Upper lobe of left lung (tissue), 6 donors: ENCODE measurements at places on chromosomes 5 and 9. TPM values are rescaled to one million over a fixed set of nuclear protein-coding genes. Genes with fewer than 3 reads are reported as not detected.

Gene OR13C3
- not detected for total RNA-seq

- DNase-seq, result no peak
Measured at GRCh38 chr5:61680247-61680646, 348.2 kb downstream of the ZSWIM6 start.

Gene PCDHB7
- 2.4 TPM for total RNA-seq

Gene INSL4
- not detected for total RNA-seq

DNA sequence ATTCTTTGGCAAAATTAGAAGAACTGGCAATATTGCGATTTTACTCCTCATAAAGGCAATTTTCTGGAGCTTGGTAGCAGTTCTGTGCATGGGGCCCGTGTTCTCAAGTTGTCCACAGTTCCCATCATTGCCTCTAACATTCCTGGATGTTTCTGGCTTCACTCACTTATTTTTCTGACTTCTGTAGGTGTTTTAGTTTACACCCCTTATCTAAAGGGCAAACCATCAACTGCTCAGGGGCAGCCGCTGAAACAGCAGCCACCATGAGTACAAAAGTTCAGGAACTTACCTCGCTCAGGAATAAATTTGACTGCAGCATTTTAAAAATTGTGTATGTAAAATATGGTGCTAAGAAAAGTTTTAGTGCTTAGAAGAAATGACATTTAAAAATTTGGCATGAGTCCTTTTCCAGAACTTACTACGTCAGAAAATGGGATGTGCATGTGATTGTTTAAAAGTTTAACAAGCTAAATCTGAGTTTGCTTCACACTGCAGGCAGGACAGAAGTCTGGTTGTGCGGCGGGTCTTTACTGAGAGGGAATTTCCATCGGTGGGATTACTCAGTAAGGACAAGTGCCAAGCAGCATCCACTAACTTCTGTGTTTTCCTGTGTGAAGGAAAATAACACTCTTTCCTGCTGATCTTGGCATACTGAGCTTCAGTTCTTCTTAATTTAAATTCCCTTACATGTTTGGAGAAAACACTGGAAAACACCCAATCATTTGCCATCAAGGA is 261.7 kb downstream of the MAT2B start:
- no peak for DNase-seq

DNA sequence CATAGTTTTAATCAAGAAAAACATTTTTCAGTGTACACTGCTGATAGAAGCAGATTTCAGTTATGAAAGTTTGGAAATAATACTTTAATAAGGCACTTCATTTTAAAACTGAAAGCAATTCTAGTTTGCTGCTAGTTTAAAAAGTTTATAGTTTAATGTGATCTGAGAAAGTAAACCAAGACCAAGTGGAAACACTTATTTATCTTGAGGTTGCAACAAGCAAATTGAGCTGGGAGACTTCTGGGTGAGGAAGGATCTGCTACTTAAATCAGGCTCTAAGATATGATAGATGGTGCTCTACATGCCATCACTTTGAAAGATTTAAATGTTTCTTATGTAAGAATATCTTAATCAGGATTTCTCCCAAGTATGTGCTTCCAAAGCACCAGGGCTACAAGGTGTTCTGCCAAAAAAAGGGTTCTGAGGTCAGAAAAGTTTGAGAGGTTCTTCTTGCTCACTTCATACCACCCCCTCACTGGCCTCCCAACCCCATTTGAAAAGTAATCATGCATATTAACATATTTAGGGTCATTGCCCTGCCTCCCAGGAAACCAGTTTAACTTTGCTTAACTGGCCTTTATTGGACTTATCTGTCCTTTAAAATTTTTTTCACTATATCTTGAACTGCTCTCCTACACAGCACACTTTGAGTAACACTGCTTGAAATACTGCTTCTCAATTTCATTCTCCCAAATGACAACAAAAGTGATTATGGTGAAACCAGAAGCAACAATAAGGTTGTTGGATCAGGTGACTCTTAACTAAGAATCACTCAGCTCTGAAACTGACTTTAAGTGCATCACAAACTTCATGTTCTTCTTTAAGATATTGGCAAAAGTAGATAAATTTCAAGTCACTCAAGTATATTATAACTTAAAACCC is 15.5 kb downstream of the SLC44A1 start:
- no peak for DNase-seq
